WTC11 (cell line): ENCODE measurements at places on chromosomes 16 and 17. TPM values are rescaled to one million over a fixed set of nuclear protein-coding genes. Genes with fewer than 3 reads are reported as not detected.

GRCh38 chr16:90010676-90011507, 8.4 kb downstream of the DBNDD1 start:
- no peaks in the 10 kb centered on the region for H3K4me1 ChIP-seq
- no peak overlapping the region for H3K4me3 ChIP-seq
- no peaks in the 10 kb centered on the region for H3K27me3 ChIP-seq
- no peak overlapping the region for H3K27ac ChIP-seq

- H3K27ac ChIP-seq, result no peak overlapping the region
- no peak overlapping the region for H3K4me3 ChIP-seq
- no peaks in the 10 kb centered on the region for H3K36me3 ChIP-seq
- H3K27me3 ChIP-seq, result peaks cover 100% of the 10 kb centered on the region; the same call in 1 of the 2 replicates
Observed at GRCh38 chr17:48616717-48617470, 1.8 kb upstream of the HOXB8 start.

- no peaks in the 10 kb centered on the region for H3K27me3 ChIP-seq
- DNase-seq, result no peak
- peaks cover 8% of the 10 kb centered on the region for H3K4me1 ChIP-seq
Observed at GRCh38 chr16:68286153-68287074, 22.1 kb downstream of the SLC7A6 start.

DNA sequence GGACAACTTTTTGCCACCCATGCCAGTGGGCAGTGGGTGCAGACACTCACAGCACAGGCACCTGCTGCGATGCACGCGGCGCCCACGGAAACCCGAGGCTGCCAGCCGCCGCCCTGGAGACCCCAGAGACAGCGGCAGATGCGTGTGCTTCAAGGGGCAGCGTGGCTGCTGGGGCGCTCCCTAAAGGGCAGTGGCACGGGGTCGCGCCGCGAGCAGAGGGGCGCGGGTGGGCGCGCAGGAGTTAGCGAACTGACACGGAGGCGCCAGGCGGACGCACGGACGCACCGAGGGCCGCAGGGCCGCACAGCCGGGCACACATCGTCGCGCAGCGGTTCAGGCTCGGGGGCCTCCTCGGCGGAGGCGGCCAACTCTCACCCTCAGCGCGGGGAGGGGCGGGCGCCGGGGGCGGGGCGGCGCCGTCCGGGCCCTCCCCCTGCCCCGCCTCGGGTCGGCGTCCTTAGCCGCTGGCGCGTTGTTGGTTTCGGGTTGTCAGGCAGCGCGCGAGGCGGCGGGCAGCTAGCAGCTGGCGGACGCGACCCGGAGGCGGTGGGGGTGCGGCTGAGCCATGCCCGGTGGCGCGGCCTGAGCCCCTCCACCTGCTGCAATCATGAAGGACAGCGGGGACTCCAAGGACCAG, at the start of gene KIF19:
TSS of gene KIF19 (plus strand) at position 484 of the 637 bp plus-strand sequence. CDS start at position 608, 124 bp downstream.
- no peak within 1 kb of the TSS for H3K27ac ChIP-seq
- H3K4me1 ChIP-seq, result peaks cover 18% of the 10 kb centered on the region
- peaks cover 49% of the 10 kb centered on the region for H3K27me3 ChIP-seq
- H3K36me3 ChIP-seq, result no peaks in the 10 kb centered on the region
- peak within 1 kb of the TSS; percentile 63 for H3K4me3 ChIP-seq

DNA sequence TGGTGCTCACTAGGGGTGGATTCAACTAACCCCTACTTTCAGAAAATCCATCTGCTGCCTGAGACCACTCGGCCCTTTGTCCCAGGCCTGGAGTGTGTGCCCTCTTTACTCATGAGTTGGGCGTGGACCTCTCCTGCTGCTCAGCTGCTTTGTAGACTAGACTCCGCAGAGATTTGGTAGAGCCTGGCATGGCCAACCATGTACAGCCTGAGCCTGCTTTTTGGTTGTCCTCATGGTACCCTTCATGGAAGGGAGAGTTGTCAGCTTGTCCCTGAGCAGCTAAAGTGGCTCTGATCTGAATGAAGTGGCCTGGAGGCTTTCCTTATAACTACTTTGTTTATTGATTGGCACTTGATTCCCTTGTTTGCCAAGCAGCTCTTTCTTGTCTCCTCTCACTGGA, 1.5 kb downstream of the EDC4 start:
- no peak overlapping the region for H3K27ac ChIP-seq
- no peaks in the 10 kb centered on the region for H3K27me3 ChIP-seq
- H3K4me1 ChIP-seq, result peaks cover 15% of the 10 kb centered on the region
- H3K36me3 ChIP-seq, result peaks cover 42% of the 10 kb centered on the region

DNA sequence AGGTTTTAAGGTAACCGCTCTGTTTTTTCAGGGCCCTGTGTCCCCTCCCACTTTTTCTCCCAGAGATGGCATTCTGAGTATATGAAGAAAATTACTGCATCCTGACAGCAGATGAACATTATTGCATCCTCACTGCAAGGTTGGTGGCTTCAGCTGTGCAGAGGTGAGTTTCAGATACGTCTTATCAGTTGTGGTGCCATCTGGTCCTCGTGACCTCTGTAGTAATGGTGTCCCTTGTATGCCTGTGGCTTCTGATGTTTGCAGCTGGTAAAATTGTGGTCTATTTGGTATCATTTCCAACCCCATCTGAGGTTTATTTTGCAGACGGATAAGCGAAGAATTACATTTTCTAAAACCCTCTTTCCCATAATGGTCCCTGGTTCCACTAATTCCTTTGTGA, 417.0 kb downstream of the HS3ST3B1 start:
- DNase-seq, result no peak
- no peak overlapping the region for H3K27ac ChIP-seq
- H3K36me3 ChIP-seq, result no peaks in the 10 kb centered on the region
- no peaks in the 10 kb centered on the region for H3K4me1 ChIP-seq
- no peaks in the 10 kb centered on the region for H3K27me3 ChIP-seq

DNA sequence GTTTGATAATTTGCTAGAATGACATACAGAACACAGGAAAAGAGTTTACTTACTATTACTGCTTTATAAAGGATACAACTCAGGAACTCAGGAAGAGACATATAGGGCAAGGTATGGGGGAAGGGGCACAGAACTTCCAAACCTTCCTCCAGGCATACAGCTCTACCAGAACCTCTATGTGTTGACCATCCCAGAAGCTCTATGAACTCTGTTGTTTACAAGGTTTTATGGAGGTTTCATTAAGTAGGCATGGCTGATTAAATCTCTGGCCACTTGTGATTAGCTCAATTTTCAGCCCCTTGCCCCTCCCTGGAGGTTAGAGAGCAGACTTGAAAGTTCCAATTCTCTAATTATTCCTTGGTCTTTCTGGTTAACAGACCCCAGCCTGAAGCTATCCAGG, 60.2 kb upstream of the C17orf78 start:
- no peak for DNase-seq
- no peaks in the 10 kb centered on the region for H3K27me3 ChIP-seq
- peaks cover 19% of the 10 kb centered on the region for H3K36me3 ChIP-seq
- no peak overlapping the region for H3K27ac ChIP-seq

GRCh38 chr16:24734382-24734781, 4.9 kb downstream of the TNRC6A start:
- DNase-seq, result no peak
- no peak overlapping the region for H3K4me3 ChIP-seq
- H3K4me1 ChIP-seq, result peaks cover 73% of the 10 kb centered on the region
- H3K36me3 ChIP-seq, result peaks cover 44% of the 10 kb centered on the region

- H3K4me3 ChIP-seq, result no peak overlapping the region
- DNase-seq, result no peak
- no peaks in the 10 kb centered on the region for H3K27me3 ChIP-seq
- H3K4me1 ChIP-seq, result peaks cover 15% of the 10 kb centered on the region
- H3K27ac ChIP-seq, result peak overlapping the region; percentile 48
Observed at GRCh38 chr17:81018044-81018802, 16.7 kb upstream of the BAIAP2 start.

GRCh38 chr16:11576427-11577289, 10.1 kb downstream of the LITAF start:
- H3K4me3 ChIP-seq, result no peak overlapping the region
- peaks cover 36% of the 10 kb centered on the region for H3K27me3 ChIP-seq

DNA sequence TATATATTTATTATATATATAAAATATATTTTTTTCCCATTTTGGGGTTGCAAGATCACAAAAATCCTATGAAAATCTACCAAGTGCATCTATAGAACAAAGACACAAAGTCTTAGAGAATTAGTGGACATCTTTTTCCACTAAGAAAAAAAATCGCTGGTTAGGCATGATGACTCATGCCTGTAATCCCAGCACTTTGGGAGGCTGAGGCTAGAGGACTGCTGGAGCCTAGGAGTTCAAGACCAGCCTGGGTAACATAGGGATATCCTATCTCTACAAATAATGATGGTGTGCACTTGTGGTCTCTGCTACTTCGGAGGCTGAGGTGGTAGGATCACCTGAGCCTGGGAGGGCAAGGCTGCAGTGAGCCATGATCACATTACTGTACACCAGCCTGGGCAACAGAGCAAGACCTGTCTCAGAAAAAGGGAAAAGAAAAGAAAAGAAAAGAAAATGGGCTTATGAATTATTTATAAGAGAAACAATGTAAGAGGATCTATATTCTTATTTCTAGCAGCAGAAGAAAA, 185.1 kb upstream of the PSMD7 start:
- H3K4me3 ChIP-seq, result no peak overlapping the region
- no peak overlapping the region for H3K27ac ChIP-seq
- DNase-seq, result no peak
- peaks cover 12% of the 10 kb centered on the region for H3K4me1 ChIP-seq

DNA sequence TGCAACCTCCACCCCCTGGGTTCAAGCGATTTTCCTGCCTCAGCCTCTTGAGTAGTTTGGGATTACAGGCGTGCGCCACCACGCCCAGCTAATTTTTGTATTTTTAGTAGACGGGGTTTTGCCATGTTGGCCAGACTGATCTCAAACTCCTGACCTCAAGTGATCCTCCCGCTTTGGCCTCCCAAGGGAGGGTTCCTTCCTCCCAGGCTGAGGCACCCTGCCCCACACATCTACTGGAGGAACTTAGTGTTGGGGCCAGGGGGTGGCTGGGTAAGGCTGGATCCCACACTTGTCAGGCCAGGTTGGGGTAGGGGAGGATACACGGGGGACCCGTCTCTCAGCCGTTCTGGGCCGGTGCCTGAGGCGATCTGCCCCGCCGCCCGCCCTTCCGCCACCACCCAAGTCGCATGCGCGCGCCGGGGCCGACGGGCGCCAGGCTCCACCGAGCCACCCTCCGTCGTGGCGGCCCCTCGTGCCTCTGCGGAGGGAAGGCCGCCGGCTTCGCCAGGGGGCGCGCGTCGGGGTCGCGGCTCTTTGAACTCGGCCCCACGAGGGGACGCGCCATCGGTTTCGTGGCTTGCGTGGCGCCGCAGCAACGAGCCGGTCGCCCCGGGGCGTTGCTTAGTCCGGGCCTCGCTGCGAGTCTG, 15.9 kb downstream of the GRB7 start:
- H3K4me1 ChIP-seq, result peaks cover 62% of the 10 kb centered on the region
- H3K36me3 ChIP-seq, result no peaks in the 10 kb centered on the region
- peak overlapping the region; percentile 71 for H3K4me3 ChIP-seq

CTRB1 gene
- total RNA-seq, result 3.9 to 5.7 TPM (median 5.7 TPM) in 3 replicates

TBC1D3C gene
- total RNA-seq, result not detected in 3 replicates

CHRNE gene
- 0.64 to 0.78 TPM (median 0.70 TPM) in 3 replicates for total RNA-seq

SOCS1 gene
- total RNA-seq, result 62.3 to 67.1 TPM (median 62.5 TPM) in 3 replicates

NTN1 gene
- total RNA-seq, result 3.0 to 5.5 TPM (median 3.1 TPM) in 3 replicates
